Activated T-cell treated with anti-CD3 and anti-CD28 coated beads for 4 hours (primary cell): ENCODE measurements at places on chromosomes 1 and 21.

DNA sequence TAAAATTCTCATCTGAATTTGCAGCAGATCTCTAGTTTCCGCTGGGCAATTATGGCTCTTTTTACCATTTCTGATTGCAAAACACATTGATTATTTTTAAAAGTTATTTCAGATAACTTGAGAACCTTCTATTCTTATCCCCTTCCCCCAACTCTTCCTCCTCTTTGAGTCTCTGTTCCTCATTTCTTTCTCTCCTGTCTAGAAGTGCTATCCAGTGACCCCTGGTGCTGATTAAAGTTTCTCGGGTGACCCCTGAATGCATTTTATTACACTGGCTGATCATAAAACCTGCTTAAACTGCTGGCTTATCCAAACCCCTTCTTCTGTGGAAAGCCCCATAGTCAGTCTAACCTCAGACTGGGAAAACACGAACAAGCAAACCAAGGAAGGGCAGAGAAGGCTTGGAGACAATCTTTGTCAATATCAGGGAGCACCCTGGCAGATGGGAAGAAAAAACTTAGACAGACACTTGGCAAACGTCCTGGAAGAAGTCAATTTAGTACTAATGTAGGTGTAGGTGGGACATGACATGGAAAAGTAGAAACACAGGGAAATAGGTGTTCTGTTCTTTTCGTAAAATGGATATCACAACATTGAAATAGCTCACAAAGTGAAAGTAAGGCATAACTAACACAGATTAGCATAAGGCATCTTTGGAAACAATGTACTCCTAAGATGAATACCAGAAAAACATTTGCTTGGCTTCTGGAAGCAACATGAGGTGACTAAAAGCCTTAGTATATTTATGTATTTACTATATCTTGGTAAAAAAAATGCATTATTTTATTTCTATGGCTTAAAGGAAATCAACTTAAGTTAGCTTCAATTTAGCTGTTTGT lies 61.4 kb downstream of the GORAB start:
- DNase-seq, result no peak

GRCh38 chr1:1073743-1074587 lies at the start of gene RNF223:
TSS of gene RNF223 (minus strand) at chr1:1074306. CDS start at chr1:1072566, 1,740 bp downstream.
- no peak for DNase-seq

DNA sequence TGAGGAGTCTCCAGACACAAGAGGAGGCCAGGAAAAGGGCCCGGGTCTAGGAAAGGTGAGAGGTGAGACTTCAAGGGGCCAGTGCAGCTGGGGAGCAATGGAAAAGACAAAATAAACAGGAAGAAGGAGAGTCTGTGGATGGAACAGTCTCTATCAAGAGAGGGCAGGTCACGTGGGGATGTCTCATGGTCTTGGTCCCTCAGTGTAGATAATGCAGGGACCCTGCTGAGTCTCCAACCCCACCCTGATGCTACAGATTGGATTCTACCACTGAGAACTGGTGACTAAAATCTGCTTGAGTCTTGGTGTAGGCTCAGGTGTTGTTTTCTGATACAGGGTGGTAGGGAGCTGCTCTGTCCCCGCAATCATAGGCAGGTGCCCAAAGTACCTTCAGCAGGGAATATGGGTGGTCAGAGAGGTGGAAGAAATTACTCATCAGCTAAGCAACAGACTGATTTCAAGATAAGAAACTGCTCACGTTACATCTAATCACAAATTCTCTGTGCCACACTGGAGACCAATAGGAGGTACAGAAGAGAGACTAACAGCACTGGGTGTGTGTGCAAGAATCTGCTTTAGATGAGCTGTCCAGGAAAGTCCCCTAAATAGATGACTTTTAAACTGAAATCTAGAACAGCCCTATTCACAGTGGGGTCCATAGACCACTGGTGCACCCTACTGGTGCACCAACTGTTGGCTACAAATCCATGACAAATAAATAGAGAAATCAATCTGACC lies 101.5 kb upstream of the TLR5 start:
- DNase-seq, result no peak

DNA sequence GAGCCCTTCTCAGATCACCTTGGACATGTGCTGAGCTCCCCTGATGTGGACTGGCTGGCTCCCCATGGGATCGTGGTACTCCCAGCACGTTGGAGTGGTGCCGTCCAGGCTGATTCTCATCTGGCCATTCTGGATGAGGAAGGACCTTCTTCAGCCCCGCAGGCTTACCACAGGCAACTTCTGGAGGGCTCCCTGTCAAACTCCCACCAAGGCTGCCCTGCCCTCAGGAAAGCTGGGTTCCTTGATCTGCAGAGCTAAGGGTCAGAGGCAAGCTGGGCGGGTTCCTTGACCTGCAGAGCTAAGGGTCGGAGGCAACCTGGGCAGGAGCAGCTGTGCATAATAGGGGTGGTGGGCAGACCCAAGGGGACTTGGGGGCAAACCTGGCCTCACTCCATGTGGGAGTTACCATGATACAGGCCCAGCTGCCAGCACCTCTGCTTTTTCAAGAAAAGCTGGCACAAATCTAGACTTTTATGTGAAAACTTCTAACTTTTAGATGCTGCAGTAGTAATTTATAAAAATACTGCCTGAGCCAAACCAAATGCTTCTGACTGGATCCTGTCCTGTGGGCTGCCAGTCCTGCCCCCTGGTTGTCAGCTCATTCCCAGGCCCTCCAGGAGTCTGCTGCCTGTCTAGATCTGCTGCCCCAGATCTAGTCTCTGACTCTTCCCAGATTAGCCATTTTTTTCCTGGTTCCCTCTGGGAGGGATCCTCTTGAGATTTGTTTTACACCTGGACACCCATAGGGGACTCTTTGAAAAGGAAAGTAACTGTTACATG lies 5.6 kb upstream of the THEM5 start:
- no peak for DNase-seq

- no peak for DNase-seq
These were observed 13.8 kb upstream of the EPB41 start for GRCh38 chr1:28900562-28900961.

DNA sequence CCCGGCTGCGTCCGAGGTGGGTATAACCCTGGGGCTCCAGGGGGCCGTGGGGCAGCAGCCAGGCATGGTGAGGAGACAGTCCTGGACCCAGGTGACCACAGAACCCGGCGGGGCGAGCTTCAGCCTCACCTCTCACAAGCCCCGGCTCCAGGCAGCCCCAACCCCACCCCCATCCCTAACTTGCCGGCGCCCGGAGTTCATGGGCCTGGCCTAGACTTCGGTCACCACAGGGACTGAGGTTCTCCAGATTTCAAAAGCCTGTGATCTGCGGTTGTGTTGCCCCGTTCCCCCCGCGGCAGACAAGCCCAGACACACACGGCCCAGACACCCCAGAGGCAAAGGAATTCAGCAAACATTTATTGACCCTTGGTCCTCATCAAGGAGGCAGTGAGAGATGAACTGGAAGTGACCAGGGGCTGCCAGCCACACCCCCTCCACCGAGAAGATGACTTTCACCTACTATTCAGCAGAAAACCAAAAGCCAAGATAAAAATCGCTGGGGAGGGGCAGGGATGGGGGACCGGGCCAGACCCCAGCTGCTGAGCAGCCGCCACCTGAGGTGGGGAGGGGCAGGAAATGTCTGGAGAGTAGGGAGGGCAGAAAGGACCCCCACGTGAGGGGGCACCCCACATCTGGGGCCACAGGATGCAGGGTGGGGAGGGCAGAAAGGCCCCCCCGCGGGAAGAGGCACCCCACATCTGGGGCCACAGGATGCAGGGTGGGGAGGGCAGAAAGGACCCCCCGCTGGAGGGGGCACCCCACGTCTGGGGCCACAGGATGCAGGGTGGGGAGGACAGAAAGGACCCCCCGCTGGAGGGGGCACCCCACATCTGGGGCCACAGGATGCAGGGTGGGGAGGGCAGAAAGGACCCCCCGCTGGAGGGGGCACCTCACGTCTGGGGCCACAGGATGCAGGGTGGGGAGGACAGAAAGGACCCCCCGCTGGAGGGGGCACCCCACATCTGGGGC lies 3.9 kb downstream of the HES4 start:
- no peak for DNase-seq

DNA sequence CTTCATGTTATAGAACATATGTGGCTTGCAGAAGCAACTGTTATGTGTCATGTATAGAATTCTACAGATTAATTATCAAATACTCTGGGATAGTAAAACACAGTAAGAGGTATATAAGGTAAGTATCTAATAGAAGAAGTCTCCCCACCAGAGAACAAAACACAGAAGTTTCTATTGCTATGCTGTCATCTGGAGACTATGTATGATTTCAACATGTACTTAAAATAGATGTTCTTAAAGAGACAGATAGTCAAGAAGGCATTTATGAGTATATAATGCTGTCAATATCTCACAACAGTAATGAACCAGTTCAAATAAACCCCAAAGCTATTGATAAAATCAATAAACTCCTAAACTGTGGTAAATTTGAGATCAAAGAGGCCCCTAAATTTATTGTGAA lies 8.1 kb upstream of the ADCY10 start:
- DNase-seq, result no peak

- no peak for DNase-seq
These were observed 15.7 kb upstream of the LEMD1 start for GRCh38 chr1:205437570-205437969.

DNA sequence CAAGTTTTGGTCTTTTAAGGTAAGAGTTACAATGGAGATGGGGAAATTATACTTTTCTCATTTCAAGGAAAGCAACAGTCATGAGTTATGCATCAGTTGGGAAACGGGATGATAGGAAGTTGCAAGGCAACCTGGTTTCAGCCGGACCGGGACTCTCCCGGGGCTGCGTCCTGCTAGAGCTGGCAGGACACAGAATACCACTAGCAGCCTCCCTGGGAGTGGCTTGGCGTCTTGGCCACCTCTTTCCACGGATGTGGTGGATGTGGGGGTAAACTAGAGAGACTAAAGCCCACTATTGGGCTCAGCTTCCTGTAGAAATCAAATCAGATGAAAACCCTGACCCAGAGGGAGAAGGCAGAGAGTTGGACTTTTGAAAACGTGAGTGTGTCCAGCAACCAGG lies 71.9 kb downstream of the ADARB1 start:
- no peak for DNase-seq

- no peak for DNase-seq
These were observed 499.1 kb upstream of the RUNX1 start for GRCh38 chr21:35547946-35548774.

DNA sequence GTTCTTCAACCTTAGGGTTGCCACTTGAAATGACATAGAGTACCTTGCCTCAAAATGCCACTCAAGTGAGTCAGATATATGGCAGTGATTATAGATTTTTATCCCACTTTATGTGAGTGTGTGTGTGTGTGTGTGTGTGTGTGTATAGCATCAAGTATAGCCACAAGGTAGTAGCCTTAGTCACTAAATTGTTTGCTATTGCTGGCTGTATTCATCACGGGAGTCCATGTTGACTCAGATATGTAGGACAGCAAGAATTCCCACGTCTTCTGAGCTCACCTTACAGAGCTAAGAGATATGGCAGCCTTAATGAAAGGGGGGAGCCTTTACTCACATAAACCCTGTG lies 9.3 kb downstream of the ETS2 start:
- no peak for DNase-seq

GRCh38 chr1:118334506-118334905 lies 149.5 kb upstream of the SPAG17 start:
- DNase-seq, result no peak

- DNase-seq, result no peak
These were observed 37.9 kb upstream of the C1orf198 start for GRCh38 chr1:230906226-230906625.

DNA sequence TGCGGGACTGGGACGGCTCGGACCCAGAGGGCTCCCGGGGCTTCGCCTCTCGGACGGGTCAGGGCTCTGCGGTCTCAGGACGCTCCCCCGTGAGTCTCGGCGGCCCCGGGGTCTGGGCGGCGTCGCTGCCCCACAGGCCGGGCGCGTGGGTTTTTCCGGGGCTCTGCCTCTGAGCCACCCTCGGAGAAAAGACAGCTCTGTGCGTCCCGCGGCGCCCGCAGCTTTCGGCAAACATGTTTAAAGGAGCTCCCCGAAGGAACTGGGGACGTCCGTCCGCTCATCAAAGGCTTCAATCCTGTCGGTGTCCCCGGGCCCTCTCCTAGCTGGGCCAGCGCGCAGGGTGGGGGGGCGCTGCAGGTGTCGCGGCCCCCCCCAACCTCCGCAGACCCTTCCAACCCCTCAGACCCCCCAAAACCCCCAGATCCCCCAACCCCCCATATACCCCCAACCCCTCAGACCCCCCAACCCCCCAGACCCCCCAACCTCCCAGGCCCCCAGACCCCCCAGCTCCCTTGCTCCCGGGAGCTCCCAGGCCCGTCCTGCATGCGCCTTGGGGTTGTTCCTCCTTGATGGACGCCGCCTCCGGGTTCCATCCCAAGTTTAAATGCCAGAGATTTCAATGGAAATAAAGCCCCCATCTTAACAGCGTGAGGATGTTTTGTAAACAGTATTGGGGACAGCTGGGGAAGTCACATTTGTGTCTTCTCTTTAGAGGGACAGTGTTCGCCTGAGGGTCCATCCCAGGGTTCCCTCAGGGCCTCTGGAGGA lies 996 bp upstream of the C1orf159 start:
- peak; percentile 35 for DNase-seq

GRCh38 chr1:213281640-213282301 lies 230.7 kb downstream of the RPS6KC1 start:
- DNase-seq, result no peak

GRCh38 chr1:162025541-162025940 lies 1.9 kb upstream of the OLFML2B start:
- no peak for DNase-seq

DNA sequence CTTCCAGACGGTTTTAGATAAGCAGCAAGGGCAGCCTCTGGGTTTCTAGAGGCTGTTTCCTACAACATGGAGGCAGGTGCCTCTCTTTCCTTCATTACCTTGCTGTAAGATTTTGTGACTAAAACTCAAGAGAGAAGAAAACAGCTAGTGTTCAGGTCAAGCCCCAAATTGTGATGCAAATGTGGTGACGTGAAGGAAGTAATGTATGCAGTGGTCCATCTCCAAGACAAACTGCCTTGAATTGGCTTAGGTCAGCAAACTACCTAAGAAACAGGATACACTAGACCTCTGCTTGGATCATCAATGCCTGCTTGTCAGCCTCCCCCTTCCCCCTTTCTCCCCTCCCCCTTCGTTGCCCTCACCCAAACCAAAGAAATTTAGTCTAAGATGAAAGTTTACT lies 28.9 kb upstream of the RIPK4 start:
- no peak for DNase-seq

- peak; percentile 39 for DNase-seq
These were observed 772 bp downstream of the ADAM15 start for GRCh38 chr1:155051777-155052398.

DNA sequence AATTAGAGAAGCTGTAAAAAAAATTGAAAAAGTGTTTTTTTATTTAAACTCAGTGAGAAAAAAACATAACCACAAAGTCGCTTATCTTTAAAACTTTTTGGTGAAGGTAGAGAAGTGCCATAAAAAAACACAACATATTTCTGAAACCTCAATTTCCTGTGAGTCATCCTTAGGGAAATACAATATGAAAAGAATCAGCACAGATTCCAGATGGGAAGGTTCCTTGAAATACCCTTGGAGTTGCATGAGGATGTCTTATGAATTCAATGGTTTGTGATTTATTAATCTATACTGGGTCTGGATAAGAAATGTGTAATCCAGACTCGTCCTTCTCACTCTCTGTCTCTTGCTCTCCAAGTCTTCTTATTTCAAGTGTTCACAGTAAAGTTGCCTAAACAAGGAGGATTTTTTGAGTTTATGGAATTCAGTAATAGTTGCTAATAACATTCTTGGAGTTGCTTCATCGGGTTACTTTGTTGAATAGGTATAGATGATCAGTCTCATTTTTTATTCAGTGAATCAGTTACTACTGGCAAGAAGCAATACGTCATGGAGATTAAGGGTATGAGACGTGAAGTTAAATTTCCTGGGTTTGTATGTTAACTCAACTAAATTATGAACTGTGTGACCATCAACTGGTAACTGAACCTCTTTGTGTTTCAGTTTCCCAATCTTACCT lies 191.4 kb downstream of the KCNK2 start:
- DNase-seq, result no peak

GRCh38 chr1:103108376-103109150 lies at the start of gene COL11A1:
TSS of gene COL11A1 (minus strand) at chr1:103108522. CDS start at chr1:103108178, 344 bp downstream.
- DNase-seq, result no peak
